ENCODE measurements at places on chromosomes 13 and 19. TPM values are rescaled to one million over a fixed set of nuclear protein-coding genes. Genes with fewer than 3 reads are reported as not detected.

Gene PEAK3
- 2.0 TPM for total RNA-seq

Gene KLK7
- total RNA-seq = not detected

Gene ZIM2
- total RNA-seq = not detected

Gene ARL11
- total RNA-seq = 0.82 TPM

Gene MPV17L2
- total RNA-seq = 12.0 TPM

Gene ZNF610
- 1.4 TPM for total RNA-seq

Gene CCNE1
- total RNA-seq = 5.1 TPM

Gene FAM216B
- 16.4 TPM for total RNA-seq

Gene GJA3
- 5.0 TPM for total RNA-seq

Gene OR7C2
- not detected for total RNA-seq

Gene PLPPR3
- not detected for total RNA-seq

Gene CERS4
- 16.1 TPM for total RNA-seq

Gene KLK12
- total RNA-seq = not detected

Gene CLEC17A
- not detected for total RNA-seq

Gene HCN2
- total RNA-seq = 20.3 TPM

Gene RPS5
- total RNA-seq = 681 TPM

Gene B3GNT3
- not detected for total RNA-seq

Gene TFPT
- 16.9 TPM for total RNA-seq

Gene CEACAM5
- not detected for total RNA-seq

Gene DNASE2
- total RNA-seq = 30.6 TPM

Gene DCLK1
- 19.8 TPM for total RNA-seq

Gene NR1H2
- 68.7 TPM for total RNA-seq

Gene ZNF726
- total RNA-seq = 0.17 TPM

Gene PBX4
- 0.56 TPM for total RNA-seq

Gene PSG7
- total RNA-seq = not detected

Gene CTXN1
- 0.24 TPM for total RNA-seq

Gene GRK1
- total RNA-seq = 0.66 TPM

Gene PTGIR
- 13.5 TPM for total RNA-seq

Gene PALM3
- total RNA-seq = 0.57 TPM

Gene RAVER1
- 13.9 TPM for total RNA-seq

Gene ODAD3
- total RNA-seq = 1.0 TPM

Gene KCNRG
- total RNA-seq = 0.35 TPM

Gene MAMSTR
- total RNA-seq = 2.8 TPM

Gene AMER2
- not detected for total RNA-seq

Gene FDX2
- 13.2 TPM for total RNA-seq

Gene MISP3
- total RNA-seq = 9.4 TPM

Gene BST2
- 35.3 TPM for total RNA-seq

Gene KLK14
- total RNA-seq = 1.0 TPM

Gene MRI1
- total RNA-seq = 16.7 TPM

Gene C19orf67
- not detected for total RNA-seq

Gene CDX2
- total RNA-seq = not detected

Gene GSX1
- total RNA-seq = not detected

Gene SMIM44
- total RNA-seq = not detected

Gene SMAD9
- 10.2 TPM for total RNA-seq

Gene LRRC63
- not detected for total RNA-seq

Gene CBLC
- total RNA-seq = not detected

Gene TMEM221
- 0.22 TPM for total RNA-seq

Gene TMEM86B
- 1.5 TPM for total RNA-seq

Gene KANK3
- total RNA-seq = 10.1 TPM
